ENCODE measurements at places on chromosomes 2 and 18. TPM values are rescaled to one million over a fixed set of nuclear protein-coding genes. Genes with fewer than 3 reads are reported as not detected.

ST8SIA5 gene
- total RNA-seq = not detected

TET3 gene
- 1.7 TPM for total RNA-seq

CXCR4 gene
- not detected for total RNA-seq

SP9 gene
- not detected for total RNA-seq

TUBB8B gene
- total RNA-seq = not detected

RAMP1 gene
- total RNA-seq = 19.2 TPM
